ENCODE measurements at places on chromosomes 2 and 18.

DNA sequence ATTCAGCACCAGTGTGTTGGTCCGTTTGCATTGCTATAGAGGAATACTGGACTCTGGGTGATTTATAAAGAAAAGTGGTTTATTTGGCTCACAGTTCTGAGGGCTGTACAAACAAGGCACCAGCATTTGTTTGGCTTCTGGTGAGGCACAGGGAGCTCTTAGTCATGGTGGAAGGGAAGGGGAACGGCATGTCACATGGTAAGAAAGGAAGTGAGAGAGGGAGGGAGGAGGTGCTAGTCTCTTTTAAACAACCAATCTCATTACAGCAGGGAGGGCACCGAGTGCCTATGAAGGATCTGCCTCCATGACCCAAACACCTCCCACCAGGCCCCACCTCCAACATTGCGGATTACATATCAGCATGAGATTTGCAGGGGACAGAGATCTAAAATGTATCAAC, 143.9 kb upstream of the DLX2 start:
- no peak for DNase-seq

- DNase-seq, result peak; percentile 61
Observed at GRCh38 chr2:85878719-85879370, 9.9 kb downstream of the ST3GAL5 start.

DNA sequence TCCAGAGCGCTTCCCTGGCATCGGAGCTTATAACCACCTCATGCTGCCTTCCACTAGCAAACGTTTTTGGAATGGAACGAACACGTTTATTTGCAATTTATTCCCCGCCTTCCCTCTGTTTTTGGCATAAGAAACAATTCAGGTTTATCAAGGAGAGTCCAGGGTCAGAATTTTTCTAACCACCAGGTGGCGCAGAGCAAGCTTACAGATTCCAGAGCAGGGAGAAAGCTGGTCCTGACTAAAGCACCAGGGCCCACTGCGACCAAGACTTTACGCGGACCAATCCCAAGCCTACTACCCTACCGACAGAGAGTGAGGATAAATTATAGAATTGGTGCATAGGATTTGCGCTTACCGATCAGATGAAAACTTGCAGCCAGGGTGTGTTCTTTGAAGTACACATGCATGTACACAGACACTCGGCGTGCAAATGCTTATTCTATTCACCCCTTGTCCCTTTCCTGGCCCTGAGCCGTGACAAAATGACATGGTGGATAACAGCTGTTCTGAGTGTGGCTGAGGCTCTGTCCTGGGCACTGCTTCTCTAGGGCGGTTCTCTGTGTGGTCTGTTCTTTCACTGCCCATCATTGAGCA, 34.7 kb downstream of the NAPG start:
- DNase-seq, result peak; percentile 77

DNA sequence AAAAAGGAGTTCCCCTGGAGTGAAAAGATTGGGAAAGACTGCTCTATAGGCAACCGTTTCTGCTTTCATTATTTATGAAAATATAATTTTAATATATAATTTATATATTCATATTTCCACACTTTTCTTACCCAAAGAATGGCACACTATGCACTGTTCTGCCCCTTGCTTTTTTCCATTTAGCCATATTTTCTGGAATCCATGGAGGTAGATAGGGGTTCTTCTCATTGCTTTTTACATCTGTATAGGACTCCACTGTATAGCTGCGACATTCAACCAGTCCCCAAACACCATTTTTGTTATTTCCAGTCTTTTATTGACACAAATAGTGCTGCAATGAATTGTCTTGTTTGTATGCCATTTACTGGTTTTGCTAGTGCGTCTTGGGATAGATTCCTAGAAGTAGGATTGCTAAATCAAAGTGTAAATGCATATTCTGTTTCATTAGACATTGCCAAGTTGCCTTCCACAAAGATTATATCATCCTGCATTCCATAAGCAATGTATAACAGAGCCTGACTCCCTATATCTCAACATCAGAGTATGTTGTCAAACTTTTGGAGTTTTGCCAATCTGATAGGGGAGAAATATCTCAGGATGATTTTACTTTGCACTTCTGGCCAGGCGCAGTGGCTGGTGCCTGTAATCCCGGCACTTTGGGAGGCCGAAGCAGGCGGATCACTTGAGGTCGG, 26.6 kb upstream of the TCF7L1 start:
- DNase-seq, result no peak

DNA sequence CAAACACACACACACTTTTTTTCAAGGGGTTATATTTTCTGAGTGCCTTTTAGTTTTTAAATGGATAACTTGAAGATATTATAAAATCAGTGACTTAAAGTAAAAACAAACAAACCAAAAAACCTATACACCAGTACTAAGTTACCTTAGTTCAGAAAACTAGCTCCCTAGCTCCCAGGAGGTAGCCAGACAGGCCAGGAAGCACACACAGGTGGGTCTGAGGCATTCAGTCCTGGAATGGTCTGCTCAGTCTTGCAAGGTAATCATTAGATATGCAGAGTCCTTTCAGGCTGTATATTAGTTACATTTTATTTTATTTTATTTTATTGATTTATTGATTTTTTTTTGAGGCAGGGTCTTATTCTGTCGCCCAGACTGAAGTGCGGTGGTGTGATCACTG, 10.7 kb upstream of the DYNC2LI1 start:
- no peak for DNase-seq

DNA sequence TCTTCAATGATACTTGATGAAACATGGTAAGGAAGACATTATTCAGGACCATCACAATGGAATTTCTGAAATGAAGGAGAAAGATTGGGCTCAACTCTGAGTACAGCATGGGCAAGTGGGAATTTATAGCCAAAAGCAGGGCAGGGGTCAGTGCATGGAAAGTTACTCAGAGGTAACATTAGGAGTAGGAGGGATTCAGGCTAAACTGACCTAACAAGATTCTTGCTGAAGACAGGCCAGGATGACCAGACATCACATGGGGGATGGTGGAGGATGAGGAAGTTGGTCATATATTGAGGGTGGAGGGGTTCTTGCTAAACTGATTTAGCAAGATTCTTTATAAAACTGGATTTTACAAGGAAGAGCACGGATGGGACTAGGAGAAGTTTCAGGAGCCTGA, 489.8 kb downstream of the ADCYAP1 start:
- DNase-seq, result no peak

DNA sequence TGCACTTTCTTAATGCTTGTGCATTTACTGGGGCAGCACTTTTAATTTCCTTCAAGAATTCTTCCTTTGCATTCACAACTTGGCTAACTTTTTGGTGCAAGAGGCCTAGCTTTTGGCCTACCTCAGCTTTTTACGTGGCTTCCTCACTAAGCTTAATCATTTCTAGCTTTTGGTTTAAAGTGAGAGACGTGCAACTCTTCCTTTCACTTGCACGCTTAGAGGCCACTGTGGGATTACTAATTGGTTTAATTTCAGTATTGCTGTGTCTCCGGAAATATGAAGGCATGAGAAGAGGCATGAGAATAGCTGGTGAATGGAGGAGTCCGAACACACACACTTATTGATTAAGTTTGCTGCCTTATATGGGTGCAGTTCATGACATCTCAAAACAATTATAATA, 354.1 kb downstream of the DLGAP1 start:
- DNase-seq, result no peak

- peak; percentile 50 for DNase-seq
Observed at GRCh38 chr2:127103243-127104165, 3.5 kb downstream of the BIN1 start.

- DNase-seq, result peak; percentile 99
Observed at GRCh38 chr2:20584399-20585358, 66.2 kb downstream of the HS1BP3 start.

DNA sequence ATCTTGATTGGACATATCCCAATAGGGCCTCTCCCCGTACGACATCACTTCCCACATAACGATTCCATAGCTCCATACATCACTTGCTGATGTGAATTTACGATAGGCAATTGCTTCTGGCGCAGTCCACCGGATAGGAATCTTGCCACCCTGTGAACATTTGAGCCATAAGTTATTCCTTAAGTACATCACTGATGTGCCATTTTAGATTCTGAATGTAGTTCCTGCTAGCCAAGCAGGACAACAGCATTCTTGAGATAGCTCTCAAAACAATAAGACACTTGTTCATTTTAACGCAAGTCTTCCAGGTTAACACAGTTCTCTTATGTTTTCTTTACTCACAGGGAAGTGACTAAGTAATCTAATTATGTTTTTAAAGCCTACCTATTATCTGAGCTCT, 138.0 kb downstream of the EPHA4 start:
- DNase-seq, result peak; percentile 64

- no peak for DNase-seq
Observed at GRCh38 chr18:73647391-73647790, 500.2 kb downstream of the FBXO15 start.

DNA sequence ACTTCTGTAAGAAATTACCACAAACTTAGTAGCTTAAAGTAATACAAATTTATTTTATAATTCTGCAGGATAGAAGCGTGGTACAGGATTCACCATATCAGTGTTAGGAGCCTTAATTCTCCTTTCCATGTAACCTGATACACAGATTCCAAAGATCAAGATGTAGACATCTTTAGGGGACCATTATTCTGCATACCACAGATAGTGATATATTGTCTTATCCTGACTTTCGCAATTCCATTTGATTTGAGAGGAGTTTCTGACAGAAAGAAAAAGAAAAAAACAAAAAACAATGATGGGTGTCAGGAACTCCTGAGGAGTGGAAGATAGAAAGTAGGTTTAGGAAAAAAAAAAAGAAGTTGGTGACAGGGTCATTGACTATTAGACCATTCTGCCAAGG, 24.1 kb downstream of the KLHL23 start:
- no peak for DNase-seq

DNA sequence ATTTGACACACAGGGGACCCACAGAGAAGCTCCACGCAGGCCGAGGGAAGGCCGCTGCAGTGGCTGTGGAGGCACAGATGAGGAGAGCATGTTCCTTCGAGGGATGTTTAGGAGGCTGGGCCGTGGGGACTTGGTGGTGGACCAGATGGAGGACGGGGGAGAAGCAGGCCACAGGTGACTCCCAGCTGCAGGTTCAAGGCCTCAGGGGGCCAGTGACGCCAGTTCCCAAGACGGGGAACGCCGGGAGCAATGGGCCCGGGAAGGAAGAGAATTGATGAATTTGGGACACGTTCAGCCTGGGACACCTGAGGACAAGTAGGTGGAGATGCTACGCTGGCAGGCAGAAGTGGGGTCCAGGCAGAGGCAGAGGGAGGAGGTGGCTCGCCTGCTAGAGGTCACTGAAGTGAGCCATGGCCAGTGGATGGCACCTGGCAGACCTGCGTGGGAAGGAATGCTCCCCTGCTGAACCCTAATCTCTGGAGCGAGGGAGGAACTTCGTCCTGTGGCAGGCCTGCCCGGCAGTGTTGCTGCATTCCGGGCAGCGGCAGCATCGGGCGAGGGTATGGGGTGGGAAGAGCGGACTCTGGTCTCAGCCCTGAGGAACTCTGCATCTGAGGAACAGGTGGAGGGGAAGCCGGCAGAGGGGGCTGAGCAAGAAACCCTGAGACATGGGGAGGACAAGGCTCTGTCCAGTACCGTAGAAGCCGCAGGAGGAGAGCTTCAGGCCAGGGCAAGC, 25.2 kb upstream of the HPCAL1 start:
- DNase-seq, result no peak

GRCh38 chr2:217863883-217864282, 138.9 kb downstream of the TNS1 start:
- DNase-seq, result no peak

DNA sequence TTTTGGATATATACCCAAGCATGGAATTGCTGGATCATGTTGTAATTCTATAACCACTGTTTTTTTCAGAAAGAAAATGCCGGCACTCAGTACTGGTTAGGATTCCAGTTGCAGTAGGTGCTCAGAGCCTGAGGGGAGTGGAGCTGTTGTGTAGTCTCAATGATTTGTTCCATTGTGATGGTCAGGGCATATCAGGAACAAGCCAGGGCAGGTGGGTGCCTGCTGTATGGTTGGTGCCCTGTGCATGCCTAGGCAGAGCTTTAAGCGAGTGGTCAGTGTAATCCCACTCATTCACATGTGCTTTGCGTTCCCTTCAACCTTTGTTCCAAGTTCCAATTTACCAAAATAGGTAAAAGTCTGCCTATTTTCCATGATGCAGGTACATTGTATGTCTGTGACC, 100.9 kb downstream of the FHOD3 start:
- DNase-seq, result no peak

DNA sequence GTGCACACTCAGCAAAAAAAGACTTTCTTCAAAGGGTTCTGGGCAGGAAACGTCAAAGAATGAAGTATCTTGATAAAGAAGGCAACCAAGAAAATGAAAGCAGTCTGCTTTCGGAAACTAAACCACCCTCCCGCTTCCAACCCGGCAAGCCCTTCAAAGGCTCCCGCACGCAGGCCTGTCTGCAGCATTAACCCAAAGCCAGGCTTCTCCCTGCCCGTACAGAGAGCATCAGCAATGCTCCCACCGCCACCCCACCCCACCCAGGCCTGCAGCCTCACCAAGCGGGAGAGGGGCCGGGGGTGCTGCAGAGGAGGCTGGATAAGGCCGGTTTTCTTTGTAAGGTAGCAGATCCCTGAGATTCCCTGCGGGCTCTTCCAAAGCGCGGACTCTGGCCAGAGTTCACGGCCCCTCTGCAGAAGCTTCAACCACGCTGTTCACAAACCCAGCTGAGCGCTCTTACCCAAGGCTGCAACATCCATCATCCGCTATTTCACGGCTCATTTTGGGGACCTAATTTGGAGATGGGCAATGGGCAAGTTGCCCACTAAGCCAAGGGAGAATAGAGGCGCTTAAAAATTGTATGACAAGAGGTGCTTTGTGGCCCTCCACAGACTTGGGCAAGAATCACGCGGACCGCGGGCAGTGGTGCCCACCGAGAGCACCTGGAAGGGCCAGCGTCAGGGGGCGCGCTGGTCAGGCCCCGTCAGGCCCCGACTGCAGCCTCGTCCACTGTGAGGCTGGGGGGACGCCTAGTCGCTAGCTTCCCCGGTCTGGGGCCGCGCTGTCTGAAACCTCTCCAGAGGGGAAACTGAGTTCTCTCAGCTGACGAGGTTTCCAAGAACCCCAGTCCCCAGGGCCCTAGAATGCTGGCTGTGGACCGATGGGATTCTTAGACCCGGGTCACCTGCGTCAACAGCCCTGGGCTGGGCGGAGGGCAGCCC, 225.4 kb upstream of the ID2 start:
- DNase-seq, result peak; percentile 48

GRCh38 chr18:42604820-42605219, 510.7 kb downstream of the RIT2 start:
- DNase-seq, result no peak

- no peak for DNase-seq
Observed at GRCh38 chr2:64700133-64700809, 46.6 kb upstream of the SERTAD2 start.

- no peak for DNase-seq
Observed at GRCh38 chr2:128651000-128651399, 332.3 kb upstream of the HS6ST1 start.

GRCh38 chr2:29157131-29157530, 41.9 kb downstream of the CLIP4 start:
- no peak for DNase-seq
